ENCODE measurements at places on chromosomes 2 and 18.
A peak's percentile ranks its signal among the peaks of the same experiment; 100 is the strongest.

GRCh38 chr2:69549421-69549820 is 94.1 kb downstream of the AAK1 start:
- DNase-seq = no peak

GRCh38 chr18:12329125-12329698 is 21.2 kb downstream of the TUBB6 start:
- DNase-seq = no peak

DNA sequence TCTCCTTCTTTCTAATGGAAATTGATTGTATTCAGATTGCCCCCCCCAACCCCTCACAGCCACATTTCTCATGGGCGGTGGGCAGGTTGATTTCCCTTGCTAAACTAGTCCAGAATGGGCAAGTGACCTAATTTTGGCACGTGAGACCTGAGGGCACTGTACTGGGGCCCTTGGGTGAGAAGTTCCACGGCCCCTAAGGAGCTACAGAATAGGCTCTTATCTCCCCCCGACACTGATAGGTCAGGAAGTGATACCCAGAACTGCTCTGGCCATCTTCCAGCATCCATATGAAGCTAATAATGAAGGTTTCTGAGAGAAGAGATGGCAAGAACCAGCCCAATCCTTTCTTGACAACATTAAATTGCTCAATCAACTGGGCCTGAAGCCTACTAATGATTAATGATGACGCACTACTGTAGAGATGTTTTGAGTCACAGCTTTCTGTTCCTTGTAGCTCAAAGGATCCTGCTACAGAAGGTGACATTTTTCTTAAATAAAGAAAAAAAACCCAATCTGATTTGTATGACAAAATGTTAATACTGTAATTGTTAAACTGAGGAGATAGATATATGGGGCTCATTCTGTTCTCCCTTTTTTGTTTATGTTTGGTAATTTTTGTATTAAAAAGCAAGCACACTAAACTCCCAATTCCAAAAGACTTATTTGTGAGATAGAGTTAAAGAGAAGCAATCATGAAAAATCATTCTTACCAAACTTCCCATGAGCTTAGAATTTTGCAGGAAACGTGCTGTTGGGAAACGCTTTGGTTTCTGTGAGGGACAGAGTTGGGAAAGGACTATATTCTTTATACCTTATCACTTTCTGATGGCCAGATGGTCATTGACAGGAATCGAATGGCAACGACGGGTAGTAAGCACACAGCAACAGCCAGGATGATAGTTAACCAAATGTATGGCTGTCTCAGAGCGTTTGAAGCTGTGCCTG is 28.2 kb upstream of the NARS1 start:
- no peak for DNase-seq

GRCh38 chr2:67466734-67467133 is 69.6 kb downstream of the ETAA1 start:
- no peak for DNase-seq

DNA sequence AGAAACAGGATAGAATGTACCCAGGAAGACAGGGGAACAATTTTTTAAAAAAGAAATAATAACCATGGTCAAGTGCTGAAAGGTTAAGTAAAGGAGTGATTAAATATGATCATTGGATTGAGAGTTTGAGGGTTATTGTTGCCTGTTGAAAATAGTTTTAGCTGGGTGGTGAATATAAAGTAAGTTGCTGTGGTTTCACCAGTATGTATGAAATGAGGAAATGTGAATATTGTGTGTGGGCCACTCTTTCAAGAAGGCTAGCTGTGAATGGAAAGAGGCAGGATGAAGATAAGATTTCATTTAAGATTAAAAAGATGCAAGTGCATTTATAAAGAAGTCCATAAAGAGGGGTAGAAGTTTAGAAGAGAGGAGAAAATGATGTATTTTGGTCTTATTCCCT is 53.8 kb downstream of the GULP1 start:
- no peak for DNase-seq

DNA sequence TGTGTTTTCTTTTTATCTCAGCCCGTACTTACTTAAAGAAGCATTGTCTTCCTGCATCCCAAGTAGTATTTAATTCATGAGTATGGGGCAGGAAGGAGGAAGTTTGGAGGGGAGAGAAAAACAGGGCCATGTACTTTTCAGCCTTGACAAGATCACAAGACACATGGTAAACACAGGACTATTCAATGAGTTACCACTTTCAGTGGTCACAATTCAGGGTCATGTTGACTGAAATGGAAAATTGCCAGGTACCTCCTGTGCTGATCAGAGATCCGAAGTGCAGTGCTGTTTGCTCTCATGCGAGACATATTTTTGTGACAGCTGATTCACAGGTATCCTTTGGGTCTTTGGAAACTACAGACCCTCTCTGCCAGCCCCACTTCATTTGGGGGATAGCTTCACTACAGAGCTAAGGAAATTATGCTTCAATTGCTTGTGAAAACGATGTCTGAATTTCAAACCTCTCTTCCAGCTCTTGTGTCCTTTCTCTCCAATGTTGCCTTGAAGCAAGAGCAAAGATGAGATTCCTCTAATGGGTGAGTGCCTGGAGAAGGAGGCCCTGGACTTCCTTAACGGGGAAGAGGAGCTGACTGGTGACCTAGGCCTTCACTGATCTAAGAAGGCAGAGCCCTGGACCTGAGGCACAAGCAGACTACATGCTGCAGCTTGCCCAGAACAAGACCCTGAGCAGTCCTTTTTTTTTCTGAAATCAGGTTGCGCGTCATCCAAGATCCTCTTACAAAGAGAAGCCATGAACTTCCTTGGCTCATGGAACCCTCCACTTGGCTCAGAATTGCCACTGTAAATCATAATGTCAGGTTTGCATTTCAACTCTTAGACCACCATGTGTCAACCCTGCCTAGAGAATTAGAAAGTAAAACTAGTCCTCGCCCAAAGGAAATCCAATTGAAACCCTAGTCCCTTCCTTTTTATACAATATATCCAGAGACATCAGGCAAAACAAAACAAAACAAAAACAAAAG is 44.1 kb downstream of the EVA1A start:
- DNase-seq = peak; percentile 22

GRCh38 chr2:130795431-130795830 is 40.1 kb downstream of the AMER3 start:
- DNase-seq = no peak

- no peak for DNase-seq
Measured at GRCh38 chr2:180679693-180680092, 300.7 kb upstream of the UBE2E3 start.

DNA sequence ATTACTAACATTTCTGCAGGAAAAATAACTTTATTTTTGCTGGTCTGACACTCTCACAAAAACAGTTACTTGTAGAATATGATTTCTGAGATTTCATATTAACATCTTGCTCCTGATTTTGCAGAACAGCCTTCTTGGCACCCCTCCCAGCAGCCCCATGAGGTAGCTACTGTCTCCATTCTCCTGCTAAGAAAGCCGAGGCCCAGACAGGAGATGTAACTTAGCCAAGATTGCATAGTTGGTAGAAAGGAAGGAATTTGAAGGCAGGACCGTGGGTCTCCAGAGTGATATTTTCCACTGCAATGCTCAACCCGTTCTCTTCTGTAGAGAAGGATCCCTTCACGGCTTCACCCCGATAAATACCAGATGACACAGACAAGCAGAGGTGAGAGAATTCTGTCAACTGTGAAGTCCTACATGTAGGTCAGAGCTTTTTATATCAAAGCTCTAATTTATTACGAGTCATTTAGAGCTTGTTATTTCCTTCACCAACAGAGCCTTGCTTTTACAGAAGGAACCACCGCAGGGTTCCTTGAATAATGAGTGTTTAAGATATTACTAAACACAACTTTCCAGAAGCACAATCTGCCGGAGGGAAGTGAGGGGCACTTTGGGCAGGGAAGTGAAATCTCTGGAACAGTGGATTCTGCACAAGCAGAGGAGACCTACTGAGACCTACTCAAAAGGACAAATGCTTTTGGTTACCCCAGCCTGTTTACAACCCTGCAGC is 48.0 kb upstream of the MYCN start:
- no peak for DNase-seq

DNA sequence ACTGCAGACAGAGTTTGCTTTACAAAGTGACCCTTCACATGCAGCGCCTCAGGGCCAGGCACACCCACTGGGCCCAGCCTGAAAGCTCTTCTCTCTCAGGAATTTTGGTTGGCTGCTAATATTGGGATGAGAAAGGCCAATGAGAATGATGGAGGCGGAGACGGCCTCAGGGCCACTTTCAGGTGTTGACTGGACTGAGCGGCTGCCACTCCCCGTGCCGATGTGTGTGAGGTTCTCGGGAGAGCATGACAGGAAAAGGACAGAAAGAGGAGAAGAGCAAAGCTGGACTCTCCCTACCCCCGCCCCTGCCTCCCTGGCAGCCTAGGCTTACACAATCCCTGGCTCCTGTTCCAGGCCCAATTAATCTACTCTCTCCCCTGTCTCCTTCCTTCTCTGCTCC is 155.7 kb downstream of the CELF4 start:
- DNase-seq = no peak

GRCh38 chr2:23571527-23572282 is 186.7 kb downstream of the KLHL29 start:
- DNase-seq = no peak

GRCh38 chr18:65938592-65939372 is 188.0 kb downstream of the CDH7 start:
- DNase-seq = no peak

- DNase-seq = no peak
Measured at GRCh38 chr18:55627007-55627406, 39.0 kb upstream of the TCF4 start.

GRCh38 chr18:73670524-73670923 is 477.1 kb downstream of the FBXO15 start:
- no peak for DNase-seq

All from renal pelvis (tissue), 12 donors.